Transverse colon (tissue), 4 donors: ENCODE measurements at places on chromosomes 2 and 18.

GRCh38 chr2:163849756-163850435, 114.1 kb upstream of the FIGN start:
- no peaks in the 10 kb centered on the region for H3K27me3 ChIP-seq
- no peak overlapping the region for H3K4me3 ChIP-seq
- DNase-seq = no peak
- H3K4me1 ChIP-seq = no peaks in the 10 kb centered on the region
- no peaks in the 10 kb centered on the region for H3K36me3 ChIP-seq

DNA sequence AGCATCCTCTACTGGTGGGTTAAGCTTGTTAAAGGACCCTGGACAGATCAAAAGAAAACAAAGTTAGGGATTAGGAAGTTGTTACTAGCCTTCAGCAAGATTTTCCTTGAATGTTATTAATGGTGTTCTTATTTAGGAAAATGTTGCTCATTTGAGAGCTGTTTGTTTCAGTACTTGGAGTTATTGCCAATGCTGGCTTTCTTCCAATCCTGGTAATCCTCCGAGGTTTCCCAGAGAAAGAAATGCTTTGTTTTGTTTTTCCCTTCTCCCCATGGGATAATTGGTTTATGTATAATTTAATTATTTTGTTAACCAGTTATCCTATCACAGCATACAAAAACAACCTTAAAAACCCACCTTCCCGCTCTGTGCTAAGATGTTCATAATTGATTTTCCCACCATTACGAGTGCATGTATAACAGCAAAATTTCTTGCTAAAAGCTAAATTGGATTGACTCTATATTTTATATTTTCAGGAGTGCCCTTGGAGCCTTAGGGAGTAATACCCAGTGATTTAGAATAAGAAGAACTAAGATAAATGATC, 79.8 kb downstream of the MGAT5 start:
- H3K36me3 ChIP-seq = no peaks in the 10 kb centered on the region
- no peaks in the 10 kb centered on the region for H3K27me3 ChIP-seq
- H3K4me3 ChIP-seq = no peak overlapping the region
- no peak overlapping the region for H3K27ac ChIP-seq
- peaks cover 3% of the 10 kb centered on the region for H3K4me1 ChIP-seq

DNA sequence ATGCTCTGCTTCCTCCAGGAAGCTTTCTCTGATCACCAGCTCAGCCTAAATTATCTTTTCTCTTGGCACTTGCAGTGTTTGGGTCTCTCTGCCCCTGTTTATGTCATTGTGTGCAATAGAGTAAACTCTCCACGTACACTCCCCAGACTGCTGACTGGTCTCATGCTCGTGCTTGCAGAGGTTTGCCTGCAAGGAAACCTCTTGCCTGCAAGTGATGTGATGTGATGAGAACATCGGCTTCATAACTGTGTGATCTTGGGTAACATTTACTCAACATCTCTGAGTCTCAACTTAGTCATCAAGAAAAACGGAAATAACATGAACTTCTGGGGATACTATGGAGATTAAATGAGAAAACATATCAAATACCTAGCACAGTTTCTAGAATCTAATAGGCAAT, 92.3 kb downstream of the BIN1 start:
- no peaks in the 10 kb centered on the region for H3K4me1 ChIP-seq
- H3K27me3 ChIP-seq = peaks cover 3% of the 10 kb centered on the region
- no peak overlapping the region for H3K27ac ChIP-seq
- DNase-seq = no peak
- H3K4me3 ChIP-seq = no peak overlapping the region

DNA sequence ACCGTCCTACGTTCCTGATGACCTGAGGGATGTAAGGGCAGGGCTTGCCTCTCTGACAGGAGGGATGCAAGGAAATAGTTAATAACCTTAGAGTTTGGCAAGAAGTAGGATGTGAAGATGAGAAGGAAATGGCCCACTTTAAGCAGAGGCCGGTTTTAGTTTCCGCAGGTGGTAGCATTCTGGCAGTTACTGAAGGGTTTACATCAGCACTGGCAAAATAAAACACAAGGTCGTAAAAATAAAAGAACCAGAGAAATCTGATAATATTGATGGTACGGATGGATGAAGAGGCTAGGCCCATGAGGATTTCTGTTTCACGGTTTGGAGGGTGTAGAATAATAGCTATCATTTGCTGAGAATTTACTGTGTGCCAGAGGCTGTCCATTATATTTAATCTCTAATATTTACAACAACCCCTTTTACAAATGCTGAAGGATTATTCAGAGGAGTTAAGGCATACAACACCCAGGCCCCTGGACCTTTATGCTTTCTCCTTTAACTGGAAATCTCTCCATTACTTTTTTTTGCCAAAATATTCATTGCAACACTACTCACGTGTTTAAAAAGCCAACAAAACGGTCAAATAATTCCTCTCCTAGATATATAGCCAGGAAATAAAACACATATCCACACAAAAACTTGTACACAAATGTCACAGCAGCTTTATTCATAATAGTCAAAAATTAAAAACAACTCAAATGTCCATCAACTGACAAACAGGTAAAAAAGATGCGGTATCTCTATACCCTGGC, 28.5 kb downstream of the DAPL1 start:
- no peaks in the 10 kb centered on the region for H3K4me1 ChIP-seq
- DNase-seq = no peak
- H3K27me3 ChIP-seq = no peaks in the 10 kb centered on the region
- H3K4me3 ChIP-seq = no peak overlapping the region
- H3K36me3 ChIP-seq = no peaks in the 10 kb centered on the region

- no peaks in the 10 kb centered on the region for H3K36me3 ChIP-seq
- peaks cover 5% of the 10 kb centered on the region for H3K4me1 ChIP-seq
- H3K27ac ChIP-seq = no peak overlapping the region
- no peak overlapping the region for H3K4me3 ChIP-seq
These were observed 48.4 kb upstream of the ANKRD44 start for GRCh38 chr2:197358931-197359330.

GRCh38 chr2:36373149-36373926, 17.8 kb downstream of the CRIM1 start:
- no peaks in the 10 kb centered on the region for H3K27me3 ChIP-seq
- no peaks in the 10 kb centered on the region for H3K36me3 ChIP-seq
- H3K4me1 ChIP-seq = peaks cover 66% of the 10 kb centered on the region

GRCh38 chr2:119749477-119750012, 10.2 kb upstream of the PTPN4 start:
- no peak for DNase-seq
- no peak overlapping the region for H3K27ac ChIP-seq
- H3K4me1 ChIP-seq = no peaks in the 10 kb centered on the region
- H3K27me3 ChIP-seq = no peaks in the 10 kb centered on the region

DNA sequence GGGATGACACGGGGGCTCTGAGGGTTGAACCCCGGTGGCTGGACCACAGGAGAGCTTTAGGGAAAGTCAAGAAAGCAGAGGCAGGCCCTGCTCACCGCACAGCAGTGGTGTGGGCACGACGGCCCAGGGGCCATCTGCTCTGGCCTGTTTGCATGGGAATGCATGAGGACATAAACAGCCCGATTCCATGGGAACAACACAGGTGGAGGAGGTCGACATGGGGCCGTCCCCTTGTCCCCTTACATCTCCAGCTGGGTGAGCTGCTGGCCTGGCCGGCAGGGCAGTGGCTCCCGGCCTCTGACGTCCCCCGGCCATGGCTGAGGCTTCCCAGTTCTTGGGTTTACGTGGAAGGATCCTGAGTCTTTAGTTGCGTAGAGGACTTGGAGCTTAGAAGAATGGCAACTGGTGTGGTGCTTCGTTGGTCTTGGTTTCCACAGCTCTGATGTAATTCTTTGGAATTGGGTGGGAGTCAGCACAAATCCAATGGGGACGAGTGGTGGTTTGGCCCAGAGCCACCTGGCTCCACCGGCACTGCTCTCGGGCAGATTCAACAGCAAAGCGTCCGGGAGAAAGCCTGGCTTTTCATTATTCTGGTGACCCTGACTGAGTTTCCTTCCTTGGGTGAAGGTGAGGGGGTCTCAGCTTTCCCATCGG, 98.3 kb upstream of the HDAC4 start:
- no peak overlapping the region for H3K4me3 ChIP-seq
- peaks cover 6% of the 10 kb centered on the region for H3K4me1 ChIP-seq
- no peak overlapping the region for H3K27ac ChIP-seq
- peaks cover 5% of the 10 kb centered on the region for H3K27me3 ChIP-seq
- DNase-seq = peak; percentile 34

DNA sequence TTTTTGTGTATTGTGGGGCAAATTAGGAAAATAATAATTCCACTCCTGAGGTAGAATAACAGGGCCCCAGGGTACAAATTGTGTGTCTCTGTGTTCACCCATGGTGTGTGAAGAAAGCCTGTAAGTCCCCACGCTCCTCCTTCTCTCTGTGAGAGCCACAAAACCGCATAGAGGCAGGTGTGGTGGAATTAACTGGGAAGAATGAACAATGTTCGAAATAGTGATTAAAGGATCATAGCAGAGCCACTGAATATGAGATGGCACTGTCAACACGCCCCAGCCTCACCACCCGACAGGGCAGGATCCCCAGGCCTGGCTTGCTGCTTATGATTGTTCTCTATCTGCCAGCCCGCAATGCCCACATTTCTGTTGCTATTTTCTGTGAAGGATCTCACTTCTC, 14.1 kb downstream of the IL1RN start:
- no peak overlapping the region for H3K4me3 ChIP-seq
- H3K27ac ChIP-seq = no peak overlapping the region
- H3K36me3 ChIP-seq = no peaks in the 10 kb centered on the region
- H3K27me3 ChIP-seq = no peaks in the 10 kb centered on the region

GRCh38 chr2:168767258-168767657, 35.2 kb upstream of the NOSTRIN start:
- no peak for DNase-seq
- H3K27me3 ChIP-seq = no peaks in the 10 kb centered on the region
- no peaks in the 10 kb centered on the region for H3K4me1 ChIP-seq
- no peaks in the 10 kb centered on the region for H3K36me3 ChIP-seq
- H3K27ac ChIP-seq = no peak overlapping the region

- no peak for DNase-seq
- H3K4me3 ChIP-seq = no peak overlapping the region
- peaks cover 6% of the 10 kb centered on the region for H3K4me1 ChIP-seq
- H3K27me3 ChIP-seq = no peaks in the 10 kb centered on the region
These were observed 75.0 kb downstream of the CERS6 start for GRCh38 chr2:168530982-168531622.

DNA sequence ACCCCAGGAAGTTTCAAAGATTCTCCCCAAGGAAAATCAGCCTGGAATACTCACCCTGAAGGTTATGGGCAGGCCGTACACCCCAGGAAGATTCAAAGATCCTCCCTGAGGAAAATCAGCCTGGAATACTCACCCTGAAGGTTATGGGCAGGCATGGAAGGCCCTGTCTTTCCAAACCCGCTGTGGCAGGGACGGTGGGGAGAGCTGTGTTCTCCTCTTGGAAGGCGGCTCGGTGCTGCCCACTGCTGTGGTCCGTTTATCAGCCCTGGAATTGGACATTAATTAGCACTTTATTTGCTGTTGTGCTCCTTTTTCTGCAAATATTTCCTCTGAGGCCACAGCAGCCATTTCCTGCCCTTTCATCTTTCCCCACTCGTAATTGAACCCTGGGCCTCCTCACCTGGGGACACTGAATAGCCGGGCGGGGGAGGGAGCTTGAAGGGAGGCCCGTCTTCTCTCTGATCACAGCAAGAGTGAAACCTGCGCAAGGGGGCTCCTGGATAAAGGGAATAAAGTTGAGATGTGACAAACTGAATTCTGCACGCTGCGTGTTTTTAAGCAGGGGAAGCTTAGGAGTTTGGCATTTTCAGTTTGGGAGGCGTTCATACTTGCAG, 308.7 kb upstream of the SALL3 start:
- DNase-seq = no peak
- no peaks in the 10 kb centered on the region for H3K27me3 ChIP-seq
- H3K36me3 ChIP-seq = no peaks in the 10 kb centered on the region
- no peak overlapping the region for H3K27ac ChIP-seq

DNA sequence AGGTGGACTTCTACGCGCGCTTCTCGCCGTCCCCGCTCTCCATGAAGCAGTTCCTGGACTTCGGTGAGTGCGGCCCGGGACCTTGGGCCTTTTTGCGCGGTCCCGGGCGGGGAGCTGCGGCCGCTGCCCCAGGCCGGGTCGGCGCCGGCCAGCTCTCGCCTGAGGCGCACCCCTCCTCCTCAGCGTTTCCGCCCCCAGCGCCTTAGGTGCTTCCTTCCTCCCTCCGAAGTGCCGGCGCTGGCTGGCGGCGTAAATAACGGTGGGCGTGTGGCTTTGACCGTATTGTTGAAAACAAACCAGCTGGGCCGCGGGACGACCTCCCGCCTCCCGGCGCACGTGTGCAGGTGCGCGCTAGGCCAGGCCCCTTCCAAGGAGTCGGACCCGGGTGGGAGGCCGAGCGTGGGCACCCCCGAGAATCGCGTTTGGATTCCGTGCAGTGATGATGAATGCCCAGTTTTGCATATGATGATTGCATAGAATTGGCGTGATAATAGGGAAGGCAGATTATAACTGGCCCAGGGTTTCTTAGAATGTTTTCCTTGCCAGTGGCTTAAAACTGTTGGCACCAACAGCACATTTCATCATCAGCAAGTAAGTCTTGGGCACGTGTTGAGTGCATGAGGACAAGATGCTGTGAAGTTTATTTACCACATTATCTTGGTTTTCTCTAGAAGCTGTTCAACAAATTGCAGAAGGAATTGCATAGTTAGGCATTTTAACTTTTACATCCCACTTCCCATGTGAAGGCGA, 569 bp downstream of the PDK1 start:
- DNase-seq = peak; percentile 77
- H3K27ac ChIP-seq = peak overlapping the region; percentile 94
- no peaks in the 10 kb centered on the region for H3K27me3 ChIP-seq
- H3K4me1 ChIP-seq = peaks cover 14% of the 10 kb centered on the region
- H3K4me3 ChIP-seq = peak overlapping the region; percentile 80
